ENCODE measurements at places on chromosomes 3 and 15.

- DNase-seq = no peak
Observed at GRCh38 chr3:15180042-15180611, 25.9 kb upstream of the CAPN7 start.

GRCh38 chr3:159852266-159852665 is 136.4 kb upstream of the IL12A start:
- DNase-seq = no peak

DNA sequence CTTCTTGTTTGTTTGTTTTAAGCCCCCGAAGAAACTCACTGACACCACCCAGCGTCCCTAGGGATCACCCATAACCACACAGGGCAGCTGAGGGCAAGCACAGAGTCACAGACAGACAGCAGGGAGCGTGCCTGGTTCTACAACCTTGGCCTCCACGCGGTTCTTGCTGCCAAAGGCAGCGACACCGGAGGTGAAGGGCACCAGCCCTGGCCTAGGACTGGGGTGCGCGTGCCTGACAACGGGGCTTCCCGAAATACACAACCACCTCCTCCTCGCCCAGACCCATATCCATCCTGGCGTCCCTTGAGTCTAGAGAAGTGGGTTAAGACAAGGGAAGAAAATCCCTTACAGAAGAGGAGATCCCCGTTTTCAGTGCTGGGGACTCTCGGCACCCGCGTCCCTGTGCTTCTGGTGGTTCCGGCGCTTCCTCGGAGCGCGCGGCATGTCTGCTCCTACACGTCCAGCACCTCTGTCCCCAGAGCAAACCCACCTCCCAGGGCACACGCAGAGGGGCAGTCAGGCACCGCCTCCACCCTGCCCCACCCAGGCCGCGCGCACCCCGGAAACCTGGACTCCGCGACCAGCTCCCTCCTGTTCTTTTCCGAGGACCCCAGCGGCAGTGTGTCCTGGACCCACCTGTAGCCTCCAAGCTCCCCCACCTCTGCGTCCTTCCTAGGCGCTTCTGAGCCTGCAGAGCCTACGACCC is 911 bp downstream of the RFTN1 start:
- no peak for DNase-seq

DNA sequence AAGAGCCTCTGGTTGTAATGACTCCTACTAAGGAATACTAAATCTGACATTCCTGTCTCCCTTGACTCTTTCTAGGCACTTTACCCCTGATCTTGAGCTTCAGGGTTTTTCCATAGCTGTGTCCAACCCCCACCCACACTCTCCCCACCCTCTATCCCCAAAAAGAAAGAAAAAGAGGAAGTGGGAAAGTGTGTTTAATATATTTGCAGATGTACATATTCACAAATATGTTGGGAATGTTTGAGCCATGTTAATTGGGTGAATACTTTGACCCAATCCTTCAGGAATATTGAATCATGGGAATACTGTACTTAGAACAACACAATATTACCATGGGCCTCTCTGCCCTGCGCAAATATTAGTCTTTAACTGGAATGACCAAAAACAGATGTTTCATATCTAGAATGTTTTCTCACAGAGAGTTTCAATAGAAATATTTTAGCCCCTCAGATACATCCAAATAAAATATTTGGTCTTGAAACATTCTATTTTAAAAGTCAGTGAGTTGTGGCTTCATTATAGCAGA is 19.8 kb upstream of the PFN2 start:
- DNase-seq = no peak

DNA sequence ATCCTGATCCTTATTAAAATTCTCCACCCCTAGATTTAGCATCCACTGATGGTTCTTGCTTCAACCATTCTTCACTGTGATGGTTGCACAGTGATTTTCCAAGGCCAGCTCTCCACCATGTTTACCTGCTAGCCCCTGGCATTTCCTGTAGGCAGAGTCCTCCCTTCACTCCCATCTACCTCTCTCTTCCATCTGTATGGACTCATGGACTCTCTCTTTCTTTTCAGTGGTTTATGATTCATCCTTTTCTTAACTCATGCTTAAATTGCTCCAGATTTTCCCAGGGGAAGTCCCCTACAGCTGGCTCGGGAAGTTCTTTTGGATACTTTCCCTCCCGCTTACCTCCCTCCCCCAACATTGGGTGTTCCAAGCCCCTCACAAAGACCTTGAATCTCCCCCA is 18.7 kb downstream of the TGM4 start:
- DNase-seq = peak; percentile 43

GRCh38 chr3:165359005-165359404 is 162.8 kb upstream of the SLITRK3 start:
- DNase-seq = no peak
